Renal cortex interstitium (tissue), 15 donors: ENCODE measurements at places on chromosomes 6 and 20. TPM values are rescaled to one million over a fixed set of nuclear protein-coding genes. Genes with fewer than 3 reads are reported as not detected.

The VWA7 gene
- polyA plus RNA-seq, result 13.9 TPM

- no peak for DNase-seq
Observed at GRCh38 chr20:64037498-64038213, 1.7 kb downstream of the C20orf204 start.

DNA sequence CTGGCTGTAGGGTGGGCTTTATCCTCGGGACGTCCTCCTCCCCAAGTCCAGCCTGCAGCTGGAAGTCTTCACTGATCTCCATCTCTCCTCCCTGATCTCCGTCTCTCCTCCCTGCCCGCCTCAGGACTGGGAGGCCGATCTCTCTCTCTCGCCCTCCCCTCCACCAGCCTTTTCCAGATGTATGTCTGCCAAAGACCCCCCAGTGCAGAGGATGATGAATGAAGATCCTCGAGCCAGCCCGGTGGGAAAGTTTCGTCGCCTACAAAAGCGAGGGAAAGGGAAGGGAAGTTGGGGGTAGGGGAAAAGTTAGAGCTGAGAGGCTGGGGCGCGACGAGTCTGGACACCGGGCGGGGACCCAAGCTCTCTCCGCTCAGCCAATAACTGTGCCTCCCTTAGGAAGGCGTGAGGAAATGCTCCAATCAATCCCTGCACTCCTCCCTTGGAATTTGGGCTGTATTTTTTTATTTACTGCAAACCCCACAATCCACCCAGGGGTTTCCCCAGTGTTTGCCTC lies 595 bp upstream of the SRF start:
- DNase-seq, result peak; percentile 83

DNA sequence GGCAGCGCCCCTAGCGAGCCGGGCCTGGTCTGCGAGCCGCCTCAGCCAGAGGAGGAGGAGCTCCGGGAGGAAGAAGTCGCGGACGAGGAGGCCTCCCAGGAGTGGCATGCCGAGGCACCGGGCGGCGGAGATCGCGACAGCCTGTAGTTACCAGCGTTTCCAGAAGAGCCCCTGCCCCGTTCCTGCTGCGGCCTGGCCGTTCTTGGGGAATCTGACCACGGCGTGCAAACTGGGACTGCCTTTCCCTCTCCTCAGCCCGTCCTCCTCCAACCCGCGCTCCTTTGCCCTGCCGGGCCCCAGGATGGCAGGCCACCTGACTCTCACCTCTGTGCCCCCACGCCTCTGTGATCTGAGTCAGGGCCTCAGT lies 802 bp downstream of the HDGFL1 start:
- no peak for DNase-seq

- DNase-seq, result no peak
Observed at GRCh38 chr6:152532556-152533422, 104.4 kb downstream of the SYNE1 start.

GRCh38 chr6:96075826-96076225 lies 60.1 kb downstream of the FUT9 start:
- DNase-seq, result no peak

GRCh38 chr20:1263853-1264252 lies 2.2 kb upstream of the SNPH start:
- DNase-seq, result no peak
